ENCODE measurements at places on chromosomes 13 and 19.

GRCh38 chr13:107284173-107284572, 716.2 kb upstream of the ARGLU1 start:
- no peak for DNase-seq

- DNase-seq: no peak
These were observed 12.5 kb upstream of the EBI3 start for GRCh38 chr19:4216846-4217245.

GRCh38 chr19:47284324-47284899, 9.7 kb downstream of the INAFM1 start:
- DNase-seq: peak; percentile 65

- no peak for DNase-seq
These were observed 2.3 kb downstream of the RPL13A start for GRCh38 chr19:49489601-49490167.

DNA sequence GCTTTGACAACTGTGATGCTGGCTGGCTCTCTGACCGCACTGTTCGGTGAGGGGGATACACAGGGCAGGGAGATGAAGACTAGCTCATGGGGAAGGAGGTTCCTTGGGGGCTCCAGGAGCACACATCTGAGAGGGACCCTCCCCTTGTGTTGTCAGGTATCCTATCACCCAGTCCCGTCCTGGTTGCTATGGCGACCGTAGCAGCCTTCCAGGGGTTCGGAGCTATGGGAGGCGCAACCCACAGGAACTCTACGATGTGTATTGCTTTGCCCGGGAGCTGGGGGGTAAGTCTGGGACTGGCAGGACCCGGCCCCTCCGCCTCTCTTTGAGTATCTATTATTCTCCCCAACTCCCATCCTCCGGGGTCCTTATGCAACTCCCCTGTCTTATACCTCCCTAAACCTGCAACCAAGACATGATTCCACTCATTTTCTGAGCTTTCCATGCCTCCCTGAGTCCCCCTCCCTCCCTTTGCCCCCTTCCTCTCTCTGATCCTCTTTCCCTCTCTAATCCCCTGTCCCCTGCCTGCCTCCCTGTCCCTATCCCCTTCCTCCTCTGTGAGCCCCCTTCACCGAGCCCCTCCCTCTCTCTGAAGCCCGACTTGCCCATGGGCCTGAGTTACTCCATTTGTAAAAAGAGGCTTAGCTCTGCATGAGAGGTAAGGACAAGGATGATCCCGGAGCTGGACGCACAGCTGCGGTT, 12.5 kb downstream of the NCAN start:
- DNase-seq: no peak

- no peak for DNase-seq
These were observed 22.8 kb downstream of the RASA3 start for GRCh38 chr13:114109641-114110041.

DNA sequence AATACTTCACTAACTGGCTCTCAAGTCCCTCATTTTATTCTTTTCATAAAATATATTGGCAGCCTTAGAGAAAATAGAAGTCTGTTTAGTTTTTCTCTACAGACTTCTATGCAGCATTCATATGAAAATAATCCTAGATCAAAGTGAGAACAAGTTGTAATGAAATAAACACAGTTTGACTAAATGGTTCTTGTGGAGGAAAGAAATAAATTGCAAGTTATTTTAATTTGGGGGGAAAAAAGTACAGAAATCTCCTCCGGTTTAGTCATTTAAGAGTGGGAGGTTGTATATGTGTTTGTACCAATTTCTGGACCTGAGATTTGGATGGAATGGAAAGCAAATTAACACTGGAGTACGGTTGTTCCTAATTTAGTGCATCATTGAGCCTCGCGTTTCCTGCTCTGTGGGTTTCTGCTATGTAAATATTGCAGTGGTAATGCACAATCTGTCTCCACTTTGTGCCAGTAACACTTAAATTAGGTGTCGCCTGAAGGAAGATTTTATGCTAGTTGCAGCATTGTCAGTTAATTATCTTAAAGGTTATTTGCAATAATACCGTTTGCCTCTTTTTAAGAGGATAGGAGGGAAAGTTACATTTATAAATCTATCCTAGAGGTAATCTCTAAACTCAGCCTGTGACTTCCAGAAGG, 100.2 kb downstream of the ZIC5 start:
- DNase-seq: no peak

DNA sequence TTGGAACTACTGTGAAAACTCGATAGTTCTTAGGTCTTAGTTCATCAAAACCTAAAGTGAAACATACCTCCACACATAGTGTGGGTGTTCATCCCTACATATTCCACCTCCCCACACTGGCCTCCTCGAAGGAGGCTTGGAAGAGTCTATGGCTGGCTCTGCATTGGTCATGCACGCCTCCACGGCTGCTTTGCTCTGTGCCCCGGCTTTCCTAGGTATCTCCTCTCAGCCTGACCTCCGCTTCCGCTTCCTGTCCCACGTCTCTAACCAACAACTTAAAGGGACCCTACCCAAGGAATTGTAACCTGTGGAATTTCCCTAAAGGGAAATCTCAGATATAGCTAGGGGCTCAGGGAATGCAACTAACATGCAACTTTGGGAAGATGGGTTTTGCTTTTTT, 79.7 kb upstream of the MBNL2 start:
- no peak for DNase-seq
